ENCODE measurements at places on chromosomes 7 and 10.

DNA sequence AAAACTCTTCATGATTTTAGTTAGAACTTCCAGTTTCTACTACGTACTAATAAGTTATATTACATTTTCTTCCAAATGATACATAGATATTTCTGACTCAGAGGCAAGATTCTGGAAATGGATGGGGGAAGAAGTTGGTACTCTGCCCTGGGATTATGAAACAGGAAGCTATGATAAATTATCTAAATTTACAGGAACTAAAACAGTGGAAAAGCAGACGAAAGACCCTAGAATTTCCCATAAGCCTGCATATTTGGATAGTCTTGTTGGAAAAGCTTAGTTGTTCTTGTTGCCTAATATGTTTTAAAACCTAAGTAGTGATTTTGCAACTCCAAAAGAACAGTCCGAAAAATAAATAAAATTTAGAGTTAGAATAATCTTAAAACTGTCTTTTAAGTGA lies 21.8 kb downstream of the CFAP69 start:
- no peak for DNase-seq

DNA sequence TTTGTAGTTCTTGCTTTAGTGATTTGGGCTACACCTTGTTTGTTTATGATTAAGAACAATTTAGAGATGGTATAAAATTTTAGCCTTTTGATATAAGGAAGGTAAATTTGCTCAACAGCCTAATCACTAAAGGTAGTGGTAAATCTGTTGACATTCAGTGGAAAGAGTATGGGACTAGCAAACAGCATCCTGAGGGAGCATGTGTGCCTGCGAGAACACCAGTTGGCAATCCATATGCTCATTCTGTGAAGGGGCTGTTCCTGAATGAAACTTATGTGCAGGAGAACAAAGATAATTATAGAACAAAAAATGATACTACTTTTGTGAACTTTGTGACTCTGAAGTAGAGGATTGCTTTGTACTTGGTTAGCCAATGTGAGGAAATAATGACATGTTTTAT lies 44.0 kb downstream of the CAPZA2 start:
- no peak for DNase-seq

- DNase-seq = no peak
These were observed 153.0 kb upstream of the RHOBTB1 start for GRCh38 chr10:61097026-61097425.

DNA sequence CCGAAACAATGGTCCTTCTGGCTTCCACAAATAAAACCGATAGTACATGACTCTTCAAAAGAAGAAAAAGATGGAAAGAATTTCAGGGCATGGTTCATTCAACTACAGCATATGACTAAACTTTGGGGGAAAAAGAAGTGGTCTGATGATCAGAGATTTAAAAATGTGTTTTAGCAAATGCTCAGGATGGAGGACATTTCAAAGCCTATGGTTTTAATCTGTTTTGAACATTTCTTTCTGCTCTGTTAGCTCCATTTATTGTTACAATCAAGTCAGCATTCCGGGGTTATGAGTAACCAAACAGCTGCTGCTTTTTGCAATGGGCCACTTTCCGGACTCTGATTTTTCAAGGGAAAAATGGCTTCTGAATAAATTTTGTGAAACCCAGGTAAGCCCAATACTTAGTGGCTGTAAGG lies 142.4 kb downstream of the CUBN start:
- DNase-seq = no peak

- no peak for DNase-seq
These were observed 328.8 kb upstream of the MAGI2 start for GRCh38 chr7:79782256-79782655.
